ENCODE measurements at places on chromosomes 1 and 21. TPM values are rescaled to one million over a fixed set of nuclear protein-coding genes. Genes with fewer than 3 reads are reported as not detected.
A peak's percentile ranks its signal among the peaks of the same experiment; 100 is the strongest.

OR2L2 gene
- total RNA-seq = 0.14 TPM

CD58 gene
- 4.2 TPM for total RNA-seq

CRNN gene
- total RNA-seq = 0.49 TPM

CATSPERE gene
- 0.67 TPM for total RNA-seq

SASS6 gene
- total RNA-seq = 5.6 TPM

TTC22 gene
- total RNA-seq = not detected

- ATAC-seq = no peak
These were observed 914 bp upstream of the MTF1 start for GRCh38 chr1:37860346-37860666.

GRCh38 chr1:34794001-34794789, 1.4 kb downstream of the GJA4 start:
- no peak for ATAC-seq

- no peak for ATAC-seq
These were observed 122.4 kb downstream of the TOMM20 start for GRCh38 chr1:235006132-235006721.

GRCh38 chr1:228084325-228084724, 1.8 kb downstream of the ARF1 start:
- no peak for ATAC-seq

GRCh38 chr1:86992861-86993260, 78.4 kb downstream of the HS2ST1 start:
- ATAC-seq = no peak

DNA sequence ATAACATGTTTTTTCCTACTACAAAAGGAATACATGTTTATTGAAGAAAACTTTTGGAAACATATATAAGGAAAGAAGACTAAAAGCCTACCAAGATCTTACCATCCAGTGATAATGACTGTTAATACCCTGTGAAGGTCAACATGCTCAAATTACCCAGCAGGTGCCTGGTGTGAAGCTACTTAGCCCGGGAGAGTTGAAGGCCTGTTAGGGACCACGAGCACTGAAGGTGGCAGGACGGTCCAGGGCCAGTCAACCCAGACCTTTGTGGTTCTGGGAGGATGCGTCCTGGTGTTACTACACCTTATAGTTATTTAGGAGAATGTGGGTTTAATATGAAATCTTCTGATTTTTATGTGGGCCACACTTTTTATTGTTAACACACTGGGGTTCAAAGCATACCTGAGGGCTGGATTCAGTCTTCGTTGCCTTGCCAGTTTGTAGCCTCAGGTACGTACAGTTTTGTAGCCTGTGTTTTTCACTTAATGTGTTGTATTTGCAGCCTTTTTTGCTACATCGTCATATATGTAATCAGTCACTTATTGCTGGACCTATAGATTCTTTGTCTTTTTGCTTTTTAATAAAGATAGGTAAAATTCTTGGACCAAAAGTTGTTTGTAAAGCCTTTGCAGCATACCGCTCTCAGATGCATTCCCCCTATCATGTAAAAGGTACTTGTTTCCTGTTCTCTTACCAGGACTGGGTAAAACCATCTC, 9.8 kb downstream of the ITSN1 start:
- no peak for ATAC-seq

DNA sequence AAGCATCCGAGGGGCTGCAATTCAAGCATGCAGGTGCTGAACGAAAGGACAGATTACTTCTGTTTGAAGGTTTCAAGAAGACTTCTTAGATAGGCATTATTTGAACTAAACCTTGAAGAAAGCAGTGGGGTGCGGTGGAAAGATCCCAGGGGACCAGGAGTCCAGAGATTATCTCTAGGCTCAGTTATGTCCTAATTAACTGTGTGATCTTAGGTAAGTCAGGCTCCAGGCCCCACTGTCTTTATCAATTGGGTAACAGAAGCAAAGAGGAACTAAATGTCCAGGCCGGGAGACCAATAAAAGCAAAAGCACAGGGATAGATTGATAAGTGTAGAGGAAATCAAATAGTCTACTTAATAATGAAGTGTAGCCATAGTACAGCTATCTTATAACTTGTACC, 72.9 kb upstream of the CDC42BPA start:
- no peak for ATAC-seq

GRCh38 chr21:33115631-33116510, 45.9 kb downstream of the OLIG1 start:
- ATAC-seq = no peak

GRCh38 chr1:35558374-35559316, 1.0 kb downstream of the NCDN start:
- ATAC-seq = no peak

GRCh38 chr1:45348609-45348965, 8.3 kb upstream of the MUTYH start:
- ATAC-seq = no peak

- no peak for ATAC-seq
These were observed 83.5 kb downstream of the NPHP4 start for GRCh38 chr1:5908461-5909375.

DNA sequence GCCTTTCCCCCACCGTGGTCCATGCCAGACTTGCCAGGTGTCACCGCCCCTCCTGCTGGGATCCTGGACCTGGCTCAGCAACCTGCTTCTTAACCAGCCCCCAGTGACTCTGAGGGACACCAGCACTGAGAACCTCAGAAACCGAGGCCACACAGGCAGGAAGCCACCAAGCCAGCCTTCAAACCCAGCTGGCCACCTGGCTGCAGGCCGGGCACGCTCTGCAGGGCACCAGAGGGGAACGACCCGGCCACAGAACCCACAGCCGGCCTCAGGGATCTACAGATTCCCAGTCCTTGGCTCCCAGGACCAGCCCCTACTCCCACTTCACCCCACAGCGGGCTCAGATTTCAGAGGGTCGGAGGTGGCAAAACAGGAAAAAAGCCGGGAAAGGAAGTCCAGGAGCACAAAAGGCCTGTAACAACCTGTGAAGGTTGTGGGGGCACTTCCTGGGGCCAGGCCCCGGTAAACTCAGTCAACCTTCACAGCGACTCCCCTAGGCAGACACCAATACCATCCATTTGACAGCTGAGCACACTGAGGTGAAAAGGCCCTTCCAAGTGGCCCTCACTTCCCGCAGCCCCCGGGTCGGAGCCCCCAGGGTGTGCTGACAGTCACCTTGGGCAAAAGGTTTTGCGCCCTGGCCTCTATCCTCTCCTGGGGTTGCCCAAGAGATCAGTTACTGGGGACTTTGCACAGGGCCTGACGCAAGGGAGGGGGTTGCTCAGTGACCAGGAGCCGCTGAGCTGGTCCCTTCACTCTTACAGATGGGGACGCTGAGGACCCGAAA, 14.1 kb downstream of the RUNX3 start:
- no peak for ATAC-seq

- no peak for ATAC-seq
These were observed 372.1 kb upstream of the B3GALT2 start for GRCh38 chr1:193558491-193559028.

GRCh38 chr1:26799479-26800142, 11.9 kb downstream of the PIGV start:
- peak; percentile 79 for ATAC-seq
